Activated naive CD8-positive, alpha-beta T cell treated with anti-CD3 and anti-CD28 coated beads for 36 hours (primary cell): ENCODE measurements at places on chromosomes 1 and 21. TPM values are rescaled to one million over a fixed set of nuclear protein-coding genes. Genes with fewer than 3 reads are reported as not detected.

DNA sequence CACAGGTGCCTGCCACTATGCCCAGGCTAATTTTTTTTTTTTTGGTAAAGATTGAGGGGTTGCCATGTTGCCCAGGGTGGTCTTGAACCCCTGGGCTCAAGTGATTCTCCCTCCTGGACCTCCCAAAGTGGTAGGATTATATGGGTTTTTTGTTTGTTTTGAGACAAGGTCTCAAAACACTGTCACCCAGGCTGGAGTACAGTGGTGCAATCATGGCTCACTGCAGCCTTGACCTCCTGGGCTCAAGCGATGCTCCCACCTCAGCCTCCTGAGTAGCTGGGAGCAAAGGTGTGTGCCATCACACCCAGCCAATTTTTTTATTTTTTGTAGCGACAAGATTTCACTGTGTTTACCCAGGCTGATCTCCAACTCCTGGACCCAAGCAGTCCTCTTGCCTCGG lies 8.9 kb upstream of the RCAN3 start:
- peaks cover 12% of the 10 kb centered on the region for H3K36me3 ChIP-seq
- peaks cover 25% of the 10 kb centered on the region for H3K4me1 ChIP-seq
- H3K27me3 ChIP-seq, result no peaks in the 10 kb centered on the region
- no peak overlapping the region for H3K4me3 ChIP-seq
- H3K27ac ChIP-seq, result no peak overlapping the region

DNA sequence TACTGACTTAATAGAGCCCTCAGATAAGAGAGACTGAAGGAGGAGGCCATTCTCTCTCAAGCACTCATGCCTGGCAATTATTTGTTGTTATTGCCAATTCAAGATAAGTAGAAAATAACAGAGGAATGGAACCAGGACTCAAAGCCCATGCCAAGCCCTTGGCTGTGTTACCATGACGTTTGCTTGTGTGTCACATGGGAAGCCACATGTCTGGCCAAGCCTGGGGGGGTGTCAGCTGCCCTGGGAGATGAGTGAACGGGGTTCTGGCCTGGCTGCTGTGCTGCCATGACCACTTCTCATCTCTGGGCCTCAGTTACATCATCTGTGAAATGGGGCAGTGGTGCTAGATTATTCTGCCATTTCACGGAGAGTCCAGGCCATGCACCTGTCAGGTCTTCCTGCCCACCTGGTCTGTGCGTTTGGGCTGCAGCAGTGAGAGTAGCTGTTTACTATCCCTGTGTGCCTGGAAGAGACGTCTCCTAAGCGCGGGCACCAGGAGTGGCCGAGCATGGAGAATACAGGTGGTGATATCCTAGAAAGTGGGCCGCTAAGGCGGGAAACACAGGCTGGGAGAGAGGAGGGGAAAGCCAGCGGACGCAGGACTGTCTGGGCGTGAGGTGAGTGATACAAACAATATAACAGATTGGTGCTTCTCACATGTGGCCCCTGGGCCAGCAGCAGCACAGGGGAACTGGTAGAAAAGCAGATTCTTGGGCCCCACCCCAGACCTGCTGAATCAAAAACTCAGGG lies 67.8 kb downstream of the MAN1C1 start:
- peaks cover 3% of the 10 kb centered on the region for H3K27me3 ChIP-seq
- peaks cover 34% of the 10 kb centered on the region for H3K4me1 ChIP-seq
- H3K4me3 ChIP-seq, result no peak overlapping the region
- H3K36me3 ChIP-seq, result peaks cover 8% of the 10 kb centered on the region
- no peak for DNase-seq

FMO3 gene
- not detected for total RNA-seq

- H3K27ac ChIP-seq, result no peak overlapping the region
- no peak overlapping the region for H3K4me3 ChIP-seq
- no peaks in the 10 kb centered on the region for H3K4me1 ChIP-seq
These were observed 91.8 kb upstream of the NGF start for GRCh38 chr1:115429884-115430283.

PDZK1IP1 gene
- not detected for total RNA-seq

DNA sequence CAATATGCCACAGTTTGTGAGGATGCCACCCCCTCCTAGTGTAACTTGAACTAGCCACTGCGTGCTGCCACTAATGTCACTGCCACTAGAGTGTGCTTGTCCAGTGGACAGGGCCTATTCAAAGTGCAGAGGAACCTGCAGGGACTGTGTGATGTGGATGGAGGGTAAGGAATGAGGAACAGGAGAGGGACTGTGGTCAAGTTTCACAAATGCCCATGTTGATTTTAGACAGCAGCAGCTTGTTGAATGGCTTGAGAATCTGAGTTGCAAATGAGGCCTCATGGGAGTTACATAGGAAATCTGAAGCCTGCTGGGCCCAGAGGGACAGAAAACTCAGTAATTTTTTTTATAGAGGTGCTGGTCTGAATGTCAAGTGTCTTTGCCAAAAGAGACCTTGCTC lies 112.3 kb downstream of the HHAT start:
- no peaks in the 10 kb centered on the region for H3K27me3 ChIP-seq
- H3K36me3 ChIP-seq, result no peaks in the 10 kb centered on the region
- H3K4me1 ChIP-seq, result peaks cover 8% of the 10 kb centered on the region
- no peak overlapping the region for H3K27ac ChIP-seq

DNA sequence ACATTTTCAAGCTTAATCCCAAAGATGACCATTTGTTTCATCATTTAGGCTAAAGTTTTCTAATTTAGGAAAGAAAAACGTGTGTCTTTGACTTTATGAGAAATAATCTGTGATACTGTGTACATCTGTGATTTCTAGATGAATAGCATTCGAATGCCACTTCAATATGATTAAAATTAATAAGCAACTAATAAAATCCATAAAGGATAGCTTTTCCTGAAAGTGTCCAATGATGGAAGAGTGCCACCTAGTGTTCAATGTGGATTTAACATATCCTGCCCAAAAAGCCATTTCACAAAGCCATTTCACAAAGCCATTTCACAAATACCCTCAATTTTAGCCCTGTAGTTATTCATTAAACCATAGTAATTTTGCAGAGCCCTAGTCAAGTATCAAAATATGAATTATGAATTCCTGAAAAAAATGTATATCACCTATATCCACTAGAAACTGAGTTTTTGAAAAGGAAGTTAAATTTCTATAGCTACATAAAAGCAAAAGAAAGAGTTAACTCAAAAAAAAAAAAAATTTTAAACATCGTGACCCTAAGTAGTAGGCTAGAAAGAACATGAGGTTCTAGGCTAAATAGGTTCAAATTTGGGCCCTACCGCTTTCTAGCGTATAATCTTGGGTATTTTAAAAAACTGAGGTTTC lies 19.1 kb downstream of the NME7 start:
- no peak for DNase-seq
- H3K4me3 ChIP-seq, result no peak overlapping the region
- no peak overlapping the region for H3K27ac ChIP-seq
- no peaks in the 10 kb centered on the region for H3K27me3 ChIP-seq

DNA sequence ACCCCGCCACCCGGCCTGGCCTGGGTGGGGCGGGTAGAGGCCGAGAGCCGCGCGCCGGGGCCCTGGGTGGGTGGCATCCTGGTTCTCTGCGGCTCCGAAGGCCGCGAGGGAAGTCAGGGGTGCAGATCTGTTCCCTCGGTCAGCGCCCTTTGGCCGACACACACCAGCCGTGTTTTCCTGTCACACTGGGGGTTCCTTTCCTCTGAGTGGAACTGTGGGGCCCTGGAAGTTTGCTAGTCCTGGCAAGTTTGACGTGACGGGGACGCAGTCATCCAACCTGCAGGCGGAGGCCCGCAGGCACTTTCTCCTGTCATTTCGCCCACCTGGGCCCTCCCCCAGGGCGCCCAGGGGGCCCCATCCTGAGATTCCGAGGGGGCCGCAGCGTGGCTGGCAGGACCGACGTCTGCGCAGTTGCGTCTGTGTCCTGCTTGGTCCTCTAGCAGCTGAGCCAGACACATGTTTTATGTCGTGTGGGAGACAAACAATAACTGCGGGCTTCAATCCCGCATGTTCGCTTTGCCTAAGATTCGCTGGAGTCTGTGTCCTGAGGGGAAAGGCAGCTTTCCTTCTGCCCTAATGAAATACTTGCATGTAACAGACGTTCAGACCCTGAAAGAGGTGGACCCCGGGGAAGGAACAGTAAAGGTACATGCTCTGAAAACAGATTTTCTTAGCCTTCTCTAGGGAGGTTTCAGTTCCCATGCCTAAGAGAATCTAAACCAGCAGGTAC lies 1.5 kb downstream of the FAM163A start:
- H3K4me1 ChIP-seq, result peaks cover 6% of the 10 kb centered on the region
- H3K27me3 ChIP-seq, result peaks cover 72% of the 10 kb centered on the region
- no peak overlapping the region for H3K27ac ChIP-seq
- DNase-seq, result no peak

DNA sequence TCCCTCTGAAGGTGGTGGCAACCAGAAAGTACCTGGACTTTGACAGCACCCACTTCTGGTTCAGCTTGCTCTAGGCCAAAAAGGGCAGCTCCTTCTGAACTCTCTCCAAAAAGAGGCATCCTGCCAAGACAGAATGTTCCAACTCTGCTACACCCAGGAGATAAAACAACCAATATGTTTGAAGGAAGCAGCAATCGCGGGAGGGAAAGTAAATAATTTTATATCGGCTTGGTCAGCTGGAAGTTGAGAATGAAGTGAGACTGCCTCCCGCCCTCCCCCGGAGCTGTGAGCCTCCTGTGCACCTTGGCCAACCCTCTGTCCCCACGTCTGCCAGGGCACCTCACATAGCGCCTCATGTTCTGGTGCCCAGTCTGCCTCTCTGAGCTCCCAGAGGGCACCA lies 130.3 kb upstream of the ATP1A1 start:
- no peak for DNase-seq
- H3K4me3 ChIP-seq, result no peak overlapping the region
- no peaks in the 10 kb centered on the region for H3K36me3 ChIP-seq
- H3K4me1 ChIP-seq, result peaks cover 8% of the 10 kb centered on the region

DNA sequence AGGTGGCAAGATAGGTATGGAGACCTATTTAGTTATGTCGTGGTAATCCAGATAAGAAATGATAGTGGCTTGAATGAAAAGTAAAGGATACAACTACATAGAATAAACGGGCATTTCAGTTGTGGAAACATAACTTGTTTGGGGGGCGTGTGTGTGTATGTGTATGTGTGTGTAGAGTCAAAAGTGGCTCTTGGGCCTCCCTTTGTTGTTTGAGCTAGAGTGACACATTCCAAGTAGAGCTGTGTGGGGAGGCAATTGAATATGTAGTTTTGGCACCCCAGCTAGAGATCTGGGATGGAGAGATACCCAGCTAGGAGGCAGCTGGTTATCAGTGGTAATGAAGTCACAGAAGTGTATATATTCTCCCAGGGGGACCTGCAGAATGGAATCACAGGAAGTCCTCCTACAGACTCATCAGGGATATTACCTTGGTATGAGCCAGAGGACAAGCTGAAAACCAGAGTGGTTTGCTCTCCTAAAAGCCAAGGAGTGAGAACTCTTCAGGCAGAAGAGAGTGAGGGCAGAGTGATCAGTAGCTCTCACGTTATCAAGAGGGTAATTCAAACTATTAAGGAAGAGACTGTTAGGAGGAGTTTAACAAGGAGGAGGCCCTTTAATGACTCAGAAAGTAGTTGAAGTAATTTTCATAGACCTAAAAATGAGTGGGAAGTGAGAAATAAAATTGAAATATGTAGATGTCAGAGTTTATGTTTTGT lies 5.1 kb downstream of the CR1L start:
- peaks cover 3% of the 10 kb centered on the region for H3K27me3 ChIP-seq
- DNase-seq, result no peak
- H3K27ac ChIP-seq, result no peak overlapping the region
